ENCODE measurements at places on chromosomes 2 and 18.
A peak's percentile ranks its signal among the peaks of the same experiment; 100 is the strongest.

- no peak for DNase-seq
These were observed 387.3 kb downstream of the SATB2 start for GRCh38 chr2:199070322-199070949.

- DNase-seq: no peak
These were observed 36.1 kb downstream of the TMEM163 start for GRCh38 chr2:134682726-134683125.

DNA sequence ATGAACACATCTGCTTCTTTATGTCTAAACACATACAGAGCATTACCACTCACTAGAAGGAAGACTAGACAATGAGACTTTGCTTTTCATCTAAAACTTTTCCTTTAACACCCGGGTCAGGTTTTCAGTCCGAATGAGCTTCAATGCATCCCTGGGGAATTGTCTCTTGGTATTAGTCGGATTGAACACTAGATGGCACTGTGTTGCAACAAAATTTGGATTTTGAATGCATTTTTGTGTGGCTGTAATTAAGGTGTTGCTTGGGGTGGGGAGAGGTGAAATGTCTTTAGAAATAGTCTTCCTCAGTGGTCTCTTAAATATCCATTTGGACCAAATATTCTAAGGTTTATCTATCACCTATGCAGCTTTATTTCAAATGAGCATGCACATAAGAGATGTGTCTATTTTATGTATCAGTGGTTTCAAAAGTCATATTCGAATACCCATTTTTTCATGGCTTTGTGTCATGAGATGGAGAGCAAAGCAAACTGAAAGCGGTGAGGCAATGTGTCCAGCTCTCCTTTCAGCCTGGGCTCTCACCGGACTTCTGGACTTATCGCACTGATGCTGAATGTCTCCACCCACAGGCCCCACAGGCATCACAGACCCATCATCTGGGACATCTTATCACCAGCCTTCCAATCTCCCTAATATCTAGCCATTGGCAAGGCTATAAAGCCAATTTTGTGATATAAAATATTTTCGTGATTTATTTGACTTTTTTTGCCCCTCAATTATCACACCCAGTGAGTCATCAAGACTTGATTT lies 510.3 kb downstream of the RNF144A start:
- DNase-seq: no peak

- DNase-seq: no peak
These were observed 29.6 kb downstream of the PLB1 start for GRCh38 chr2:28525481-28525880.

GRCh38 chr2:172210599-172210998 lies 107.9 kb upstream of the DLX2 start:
- DNase-seq: no peak

- DNase-seq: peak; percentile 20
These were observed 584 bp downstream of the PPP4R1 start for GRCh38 chr18:9613550-9614400.

DNA sequence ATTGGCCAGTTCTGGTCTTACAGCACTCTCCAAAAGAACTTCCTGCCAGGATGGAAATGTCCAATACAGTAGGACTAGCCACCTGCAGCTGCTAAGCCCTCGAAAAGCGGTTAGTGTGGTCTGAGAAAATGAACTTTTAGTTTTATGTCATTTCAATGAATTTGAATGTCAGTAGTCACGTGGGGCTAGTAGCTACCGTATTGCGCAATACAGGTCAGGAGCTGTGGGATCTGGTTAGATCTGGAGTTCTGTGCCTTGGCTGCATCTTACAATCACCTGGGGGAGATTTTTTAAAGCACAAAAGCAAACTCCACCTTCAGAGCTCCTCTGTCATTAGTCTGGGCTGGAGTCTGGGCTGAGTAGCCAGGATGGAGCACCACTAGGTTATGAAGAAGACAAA lies 35.9 kb downstream of the C1QL2 start:
- DNase-seq: no peak

- DNase-seq: no peak
These were observed 193.4 kb downstream of the NBAS start for GRCh38 chr2:15367715-15368114.

DNA sequence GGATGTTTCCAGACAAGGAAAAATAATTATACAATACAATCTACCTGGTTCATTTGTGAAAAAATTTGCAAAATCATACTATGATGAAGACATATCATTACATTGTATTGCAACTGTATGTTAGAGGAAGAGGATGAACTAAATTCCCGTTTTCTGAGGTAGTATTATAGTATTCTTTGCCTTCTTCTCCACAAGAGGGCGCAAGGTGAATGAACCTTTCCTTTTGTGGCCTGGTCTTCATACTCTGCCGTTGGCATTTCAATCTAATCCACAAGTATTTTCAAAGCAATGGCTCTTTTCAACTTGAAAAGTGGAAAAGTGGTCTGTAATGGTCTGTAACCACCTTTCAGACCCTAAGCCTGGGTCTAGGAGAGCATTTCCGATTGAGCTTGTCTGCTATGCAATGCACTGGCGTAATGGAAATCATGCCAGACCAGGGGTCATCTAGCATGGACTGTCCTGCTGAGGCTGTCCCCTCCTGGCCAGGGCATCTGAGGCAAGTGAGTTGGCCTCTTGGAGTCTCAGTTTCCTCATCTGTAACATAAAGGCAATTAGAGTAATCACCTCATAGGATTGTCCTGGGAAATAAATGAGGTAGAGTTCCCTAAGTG lies 30.8 kb upstream of the ZNF396 start:
- peak; percentile 24 for DNase-seq

- DNase-seq: no peak
These were observed at the start of gene SLC66A3 for GRCh38 chr2:11155381-11156035. TSS of gene SLC66A3 (plus strand) at chr2:11155467. CDS start at chr2:11155547, 80 bp downstream.

DNA sequence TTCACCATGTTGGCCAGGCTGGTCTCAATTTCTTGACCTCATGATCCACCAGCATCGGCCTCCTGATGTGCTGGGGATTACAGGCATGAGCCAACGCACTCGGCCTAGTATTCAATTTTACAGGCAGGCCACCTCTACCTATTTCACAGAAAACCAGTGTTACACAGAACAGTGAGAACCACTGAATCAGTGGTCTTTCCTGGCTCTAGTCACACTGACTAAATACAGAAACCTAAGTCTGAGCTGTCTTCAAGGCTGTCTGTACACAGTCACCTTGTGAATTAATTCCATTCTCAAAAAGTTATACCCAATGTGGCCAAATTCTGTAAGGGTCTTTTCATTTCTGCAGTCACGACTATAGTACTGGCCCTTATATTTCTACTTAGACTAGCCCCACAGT lies 3.5 kb downstream of the RNF149 start:
- DNase-seq: no peak

- DNase-seq: no peak
These were observed 91.5 kb upstream of the LDLRAD4 start for GRCh38 chr18:13126966-13127598.

- no peak for DNase-seq
These were observed at the start of gene KYNU for GRCh38 chr2:142877216-142877838. TSS of gene KYNU (plus strand) at chr2:142877664. CDS start at chr2:142885368, 7,704 bp downstream.

DNA sequence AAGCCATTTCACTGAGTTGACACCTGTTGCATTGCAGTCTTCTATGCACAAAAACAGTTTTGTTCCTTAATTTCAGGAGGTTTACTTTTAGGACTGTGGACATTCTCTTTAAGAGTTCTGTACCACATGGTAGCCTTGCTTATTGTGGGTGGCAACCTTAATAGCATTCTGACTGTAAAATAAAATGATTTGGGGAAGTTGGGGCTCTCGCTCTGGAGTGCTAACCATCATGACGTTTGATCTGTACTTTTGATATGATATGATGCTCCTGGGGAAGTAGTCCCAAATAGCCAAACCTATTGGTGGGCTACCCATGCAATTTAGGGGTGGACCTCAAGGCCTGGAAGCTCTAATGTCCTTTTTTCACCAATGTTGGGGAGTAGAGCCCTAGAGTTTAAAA lies 3.4 kb downstream of the CTLA4 start:
- no peak for DNase-seq

DNA sequence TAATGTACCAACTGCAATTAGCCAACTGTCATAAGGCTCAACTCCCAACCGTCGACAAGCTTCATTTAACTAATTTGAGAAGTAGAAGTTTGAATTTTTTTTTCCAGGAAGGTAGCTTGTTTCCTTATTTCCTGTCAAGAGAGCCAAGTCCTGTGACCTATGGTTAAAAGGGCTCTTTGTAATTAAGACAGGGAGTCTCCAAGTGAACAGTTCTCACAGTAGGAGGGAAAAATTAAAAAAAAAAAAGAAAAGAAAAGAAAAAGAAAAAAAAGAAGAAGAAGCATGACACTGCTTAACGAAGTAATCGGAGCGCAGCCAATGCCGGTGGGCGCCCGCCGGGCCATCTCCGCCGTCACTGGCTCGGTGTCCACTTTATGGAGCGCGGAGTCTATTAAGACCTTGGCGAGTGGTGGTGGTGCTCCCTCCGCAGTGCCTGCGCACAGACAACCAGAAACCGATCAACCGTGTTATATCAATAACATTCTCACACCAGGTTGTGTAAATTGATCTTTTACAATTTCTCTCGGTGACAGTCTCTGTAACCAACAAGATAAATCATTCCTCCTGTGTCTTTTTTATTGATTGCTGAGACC lies 197.2 kb upstream of the POU3F3 start:
- DNase-seq: no peak

GRCh38 chr2:218964041-218964771 lies 4.7 kb downstream of the CDK5R2 start:
- DNase-seq: no peak

- no peak for DNase-seq
These were observed 5.0 kb upstream of the IL18RAP start for GRCh38 chr2:102417946-102418345.
